HCT116 (cell line): ENCODE measurements at places on chromosomes 5 and 9.

GRCh38 chr5:2906302-2907090 is 155.0 kb upstream of the IRX2 start:
- no peak for DNase-seq

GRCh38 chr5:138553437-138554095 is 10.5 kb upstream of the ETF1 start:
- DNase-seq, result no peak

DNA sequence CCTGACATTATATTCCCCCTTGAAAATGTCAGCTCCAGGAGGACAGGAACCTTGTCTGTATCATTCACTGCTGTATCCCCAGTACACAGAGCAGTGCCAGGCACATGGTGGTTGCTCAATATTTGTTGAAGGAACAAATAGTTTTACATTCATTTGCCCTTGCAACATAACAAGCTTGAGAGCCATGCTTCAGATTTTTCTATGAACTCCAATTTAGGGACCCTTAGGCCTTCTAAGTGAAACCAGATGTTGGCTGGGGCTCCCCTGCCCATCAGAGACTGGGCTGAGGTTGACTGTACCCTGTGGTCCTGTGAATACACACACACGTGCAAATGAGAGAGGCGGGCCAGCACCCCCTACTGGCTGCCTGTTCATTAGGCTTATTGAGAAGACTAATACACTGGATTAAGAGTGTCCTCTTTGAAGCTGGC is 214.9 kb upstream of the WWC1 start:
- peak; percentile 2 for DNase-seq

GRCh38 chr9:80030801-80031200 is 459.0 kb downstream of the TLE4 start:
- no peak for DNase-seq

DNA sequence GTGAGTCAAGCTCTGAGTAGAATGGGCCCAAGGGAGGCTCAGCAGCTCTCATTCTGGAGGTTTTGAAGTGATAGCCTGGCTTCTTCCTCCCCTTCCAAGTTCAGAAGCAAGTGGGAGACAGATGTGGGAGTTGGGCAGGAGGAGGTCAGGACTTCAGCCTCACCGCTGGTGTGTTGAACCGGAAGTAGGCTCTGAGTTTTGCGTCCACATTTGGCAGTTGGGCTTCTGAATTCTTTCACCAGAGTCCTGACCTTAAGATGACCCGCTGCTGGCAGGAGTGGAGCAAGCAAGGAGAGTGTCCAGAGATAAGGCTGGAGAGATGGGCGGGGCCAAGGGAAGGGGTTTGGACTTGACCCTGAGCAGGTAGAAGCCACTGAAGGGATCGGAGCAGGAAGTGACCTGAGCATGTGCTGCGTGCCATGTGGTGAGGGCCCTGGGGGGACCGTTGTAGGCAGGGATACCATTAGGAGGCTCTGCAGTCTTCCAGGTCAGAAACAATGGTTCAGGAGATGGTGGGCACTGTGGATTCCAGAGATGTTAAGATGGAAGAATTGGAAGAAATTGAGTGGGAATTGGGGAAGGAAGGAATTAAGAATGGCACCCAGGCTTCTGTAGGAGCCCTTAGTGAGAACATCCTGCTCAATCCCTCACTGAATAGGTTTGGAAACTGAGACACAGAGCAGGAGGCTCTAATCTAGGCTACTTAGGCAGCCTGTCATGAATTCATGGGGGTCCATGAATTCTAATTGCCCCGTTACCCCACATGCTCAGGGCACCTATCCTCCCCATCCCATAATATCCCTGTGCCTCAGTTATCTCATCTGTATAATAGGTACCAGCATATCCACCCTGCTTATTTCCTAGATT is 25.9 kb downstream of the GALNT12 start:
- no peak for DNase-seq
